GM23338 (cell line): ENCODE measurements at places on chromosomes 13 and 19. TPM values are rescaled to one million over a fixed set of nuclear protein-coding genes. Genes with fewer than 3 reads are reported as not detected.

The ZNF610 gene
- 5.3 and 6.3 TPM in 2 replicates for total RNA-seq

The GNA15 gene
- total RNA-seq: 0.14 TPM in 1 of 2 replicates, not detected in the other

The ZNF625 gene
- total RNA-seq: 18.6 and 28.2 TPM in 2 replicates

The LRRC63 gene
- total RNA-seq: not detected in 2 replicates

The ZNF418 gene
- total RNA-seq: 13.4 and 14.4 TPM in 2 replicates

The PROZ gene
- total RNA-seq: not detected in 2 replicates

The LMO7 gene
- total RNA-seq: 16.4 and 22.3 TPM in 2 replicates

- DNase-seq: no peak
These were observed 198.7 kb upstream of the SERP2 start for GRCh38 chr13:44174769-44175425.

GRCh38 chr13:51044023-51044665 is 66.9 kb downstream of the C13orf42 start:
- peak; percentile 37 for DNase-seq

GRCh38 chr19:15170345-15170744 is 30.4 kb downstream of the NOTCH3 start:
- DNase-seq: peak; percentile 81

DNA sequence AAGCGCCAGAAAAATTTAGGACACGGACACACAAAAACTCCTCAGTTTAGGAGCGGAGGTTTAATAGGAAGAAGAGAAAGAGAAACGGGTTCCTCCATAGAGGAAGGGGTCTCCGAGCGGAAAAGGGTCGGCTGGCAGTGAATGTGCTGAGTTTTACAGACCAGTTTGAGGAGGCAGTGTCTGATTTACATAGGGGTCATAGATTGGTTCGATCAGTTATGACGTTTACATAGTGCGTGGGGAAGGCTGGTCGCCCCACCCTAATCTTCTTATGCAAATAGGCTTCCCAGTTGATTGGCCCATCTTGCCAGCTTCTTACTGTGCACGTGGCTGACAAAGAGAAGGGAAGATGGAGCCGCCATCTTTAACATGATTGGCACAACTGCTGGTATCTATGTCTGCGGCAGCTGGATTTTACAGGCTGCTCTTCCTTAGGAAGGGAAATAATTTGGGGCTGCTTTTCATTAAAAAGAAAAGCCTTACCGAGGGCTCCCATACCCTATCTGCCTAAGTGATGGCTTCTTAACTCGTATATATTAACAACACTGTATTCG is 1.2 kb upstream of the ZNF225 start:
- peak; percentile 96 for DNase-seq

DNA sequence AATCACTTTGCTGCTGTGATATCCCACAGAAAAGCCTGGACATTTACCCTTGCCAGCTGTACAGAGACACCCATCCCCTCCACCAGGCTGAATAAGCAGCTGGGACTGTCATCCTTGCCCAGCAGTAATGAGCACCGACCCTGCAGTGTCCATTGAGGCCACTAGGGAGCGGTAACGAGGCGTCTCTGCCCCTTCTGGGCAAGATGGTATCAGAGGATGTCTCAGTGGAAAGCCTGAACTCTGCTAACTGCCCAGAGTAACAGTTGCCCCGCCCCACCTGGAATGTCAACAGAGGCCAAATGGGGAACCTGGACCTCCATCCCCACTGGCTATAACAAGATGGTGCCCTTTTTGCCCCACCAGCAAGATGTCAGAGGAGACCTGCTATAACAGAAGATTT is 22.8 kb upstream of the CEACAM20 start:
- DNase-seq: peak; percentile 87

GRCh38 chr13:45941261-45941660 is 89.7 kb upstream of the SIAH3 start:
- DNase-seq: peak; percentile 11

DNA sequence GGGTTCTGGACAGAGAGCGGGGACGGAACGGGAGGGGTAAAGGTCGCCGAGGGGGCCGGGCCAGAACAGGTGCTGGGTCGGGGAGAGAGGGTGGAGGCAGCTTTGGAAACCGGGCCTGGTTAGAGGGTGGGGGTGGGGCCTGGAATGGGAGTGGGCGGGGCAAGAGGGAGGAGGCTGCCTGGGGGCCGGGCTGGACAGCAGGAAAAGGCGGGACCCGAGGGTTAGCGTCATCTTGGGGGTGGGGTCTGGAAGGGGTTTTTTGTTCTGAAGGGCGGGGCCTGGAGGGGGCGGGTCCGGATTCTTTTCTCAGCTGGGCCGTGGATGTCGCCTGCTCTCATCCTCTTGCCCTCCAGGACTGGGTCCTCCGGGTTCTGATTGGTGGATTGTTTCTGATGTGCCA is 4.3 kb upstream of the ZNF813 start:
- peak; percentile 98 for DNase-seq

GRCh38 chr13:51311231-51311630 is 28.3 kb upstream of the SERPINE3 start:
- no peak for DNase-seq

- DNase-seq: peak; percentile 99
These were observed 372 bp upstream of the ZNF699 start for GRCh38 chr19:9309974-9310446.

DNA sequence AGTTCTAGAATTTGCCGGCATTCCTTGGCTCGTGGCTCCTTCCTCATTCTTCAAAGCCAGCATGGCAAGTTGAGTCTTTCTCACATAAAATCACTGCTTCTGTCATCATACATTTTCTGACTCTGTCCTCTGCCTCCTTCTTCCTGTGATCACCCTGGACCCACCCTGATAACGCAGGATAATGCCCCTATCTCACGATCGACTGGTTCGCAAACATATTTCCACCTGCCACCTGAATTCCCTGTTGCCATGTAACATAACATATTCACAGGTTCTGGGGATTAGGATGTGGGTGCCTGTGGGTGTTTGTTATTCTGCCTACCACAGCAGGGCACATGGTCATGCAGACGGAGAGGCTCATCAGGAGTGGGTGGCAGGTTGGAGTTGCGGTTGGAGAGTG is 177.7 kb downstream of the NHLRC3 start:
- no peak for DNase-seq

DNA sequence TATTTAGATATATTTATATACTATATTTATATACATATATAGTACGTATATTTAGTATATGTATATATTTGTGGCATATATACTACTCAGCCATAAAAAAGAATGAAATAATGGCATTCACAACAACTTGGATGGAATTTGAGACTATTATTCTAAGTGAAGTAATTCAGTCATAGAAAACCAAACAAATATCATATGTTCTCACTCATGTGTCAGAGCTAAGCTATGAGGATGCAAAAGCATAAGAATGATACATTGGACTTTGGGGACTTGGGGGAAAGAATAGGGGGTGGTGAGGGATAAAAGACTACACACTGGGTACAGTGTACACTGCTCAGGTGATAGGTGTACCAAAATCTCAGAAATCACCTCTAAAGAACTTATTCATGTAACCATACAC is 1015.7 kb downstream of the EFNB2 start:
- no peak for DNase-seq

GRCh38 chr13:109422161-109422560 is 364.2 kb downstream of the IRS2 start:
- DNase-seq: no peak

DNA sequence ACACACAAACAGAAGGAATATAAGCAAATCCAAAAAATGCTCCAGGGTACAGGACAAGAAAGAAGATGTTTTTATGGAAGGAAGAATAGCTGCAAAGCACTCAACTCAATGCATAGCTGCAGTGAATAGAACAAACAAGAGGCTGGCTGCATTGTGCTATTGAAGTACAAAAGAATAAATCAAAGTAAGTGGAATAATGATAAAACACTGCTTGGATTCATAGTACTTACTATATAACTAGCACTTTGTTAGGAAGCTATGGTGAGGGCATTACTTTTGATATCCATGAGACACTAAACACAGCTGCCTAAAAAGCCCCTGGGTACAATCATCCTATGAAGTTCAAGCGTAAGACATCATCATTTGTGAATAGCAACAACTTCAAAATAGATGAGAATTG is 350.1 kb downstream of the PCDH9 start:
- no peak for DNase-seq

GRCh38 chr13:99404005-99404755 is 97.0 kb upstream of the GPR183 start:
- DNase-seq: no peak
